WTC11 (cell line): ENCODE measurements at places on chromosomes 3 and 15.

- DNase-seq = no peak
Observed at GRCh38 chr3:123129092-123129491, 62.3 kb downstream of the PDIA5 start.

DNA sequence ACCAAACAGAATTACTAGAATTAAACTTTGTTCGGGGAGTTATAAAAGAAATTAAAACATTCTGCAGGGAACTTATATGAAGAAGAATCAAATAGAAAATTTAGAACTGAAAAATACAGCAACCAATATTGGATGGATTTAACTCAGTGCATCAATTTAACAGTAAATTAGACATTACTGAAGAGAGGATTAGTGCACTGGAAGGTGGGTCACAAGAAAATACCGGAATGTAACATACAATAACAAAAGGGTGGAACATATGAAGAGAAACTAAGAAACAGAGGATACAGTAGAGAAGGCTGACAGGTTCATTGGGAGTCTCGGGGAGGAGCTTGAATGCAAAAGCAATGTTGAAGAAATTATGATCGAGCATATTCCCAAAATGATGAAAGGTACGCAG is 56.3 kb downstream of the CDIN1 start:
- no peak for DNase-seq

GRCh38 chr3:189572249-189572648 is 58.9 kb upstream of the TP63 start:
- DNase-seq = no peak

DNA sequence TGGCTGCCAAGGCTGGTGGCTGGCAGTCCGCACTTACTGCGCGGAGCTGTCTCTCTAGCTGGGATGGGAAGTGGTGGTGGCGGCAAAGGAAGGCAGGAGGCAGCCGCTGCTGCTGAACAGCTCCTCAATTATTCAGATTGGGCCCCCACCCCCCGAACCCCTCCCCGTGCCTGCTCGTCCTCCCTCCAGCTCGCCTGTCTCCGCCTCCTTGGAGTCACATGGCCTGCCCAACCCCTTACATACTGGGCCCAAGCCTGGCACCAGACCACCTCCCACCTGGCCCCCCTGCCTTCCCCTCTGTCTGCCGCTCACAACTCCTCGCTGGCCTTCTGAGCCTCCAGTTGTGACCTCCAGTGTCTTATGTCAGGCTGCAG is at the start of gene SLC7A14:
Gene SLC7A14, minus strand, starts transcription at position 139 of the 374 bp plus-strand sequence. CDS start 59,139 bp downstream, outside the sequence.
- peak; percentile 59 for DNase-seq

DNA sequence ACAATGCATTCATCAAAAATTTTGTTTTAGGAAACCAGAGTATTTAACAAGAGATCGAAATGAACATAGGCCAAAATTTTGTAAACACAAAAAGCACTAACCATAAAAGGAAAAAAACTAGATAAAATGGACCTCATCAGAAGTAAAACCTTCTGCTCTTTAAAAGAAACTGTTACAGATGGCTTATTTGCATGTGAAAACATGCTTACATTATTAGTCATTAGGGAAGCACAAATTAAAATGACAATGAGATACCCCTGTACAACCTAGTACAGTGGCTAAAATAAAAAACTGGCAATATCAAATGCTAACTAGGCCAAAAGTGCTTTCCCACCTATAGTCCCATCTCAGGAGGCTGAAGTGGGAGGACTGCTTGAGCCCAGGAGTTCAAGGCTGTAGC is 19.3 kb downstream of the UBR1 start:
- DNase-seq = no peak
